Forelimb muscle (tissue), 1 donor: ENCODE measurements at places on chromosomes 1 and 21.

DNA sequence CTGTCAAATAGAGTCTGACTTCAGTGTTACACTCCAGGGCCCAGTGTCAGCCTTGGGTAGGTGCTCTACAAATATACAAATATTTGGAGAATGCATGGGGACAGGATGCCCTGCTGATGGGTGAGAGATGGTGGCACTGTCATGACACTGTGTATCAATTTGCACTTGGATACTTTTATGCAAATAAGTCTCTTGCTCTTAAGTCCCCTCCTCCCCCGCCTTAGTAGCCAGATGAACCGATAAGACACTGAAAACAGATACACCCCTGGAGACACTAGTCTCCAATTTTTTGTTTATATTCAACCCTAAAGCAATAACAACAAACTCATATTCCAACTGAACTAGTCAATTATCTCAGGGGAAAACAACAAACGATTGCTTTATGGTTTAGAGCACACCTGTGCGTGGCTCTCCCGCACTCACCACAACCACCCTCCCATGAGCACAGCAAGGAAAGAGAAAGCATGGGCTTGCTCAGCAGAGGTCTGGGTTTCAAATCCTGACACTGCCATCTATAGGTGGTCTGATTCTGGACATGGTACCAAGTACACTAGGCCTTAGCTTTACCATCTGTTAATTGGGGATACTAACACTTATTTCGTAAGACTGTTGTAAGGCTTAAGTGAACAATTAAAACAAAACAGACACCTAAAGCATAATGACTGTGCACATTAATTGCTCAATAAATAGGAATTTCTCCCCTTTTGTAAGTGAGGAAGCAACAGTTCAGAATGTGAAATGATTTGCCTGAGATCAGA lies 50.3 kb downstream of the HIVEP3 start:
- DNase-seq = no peak

DNA sequence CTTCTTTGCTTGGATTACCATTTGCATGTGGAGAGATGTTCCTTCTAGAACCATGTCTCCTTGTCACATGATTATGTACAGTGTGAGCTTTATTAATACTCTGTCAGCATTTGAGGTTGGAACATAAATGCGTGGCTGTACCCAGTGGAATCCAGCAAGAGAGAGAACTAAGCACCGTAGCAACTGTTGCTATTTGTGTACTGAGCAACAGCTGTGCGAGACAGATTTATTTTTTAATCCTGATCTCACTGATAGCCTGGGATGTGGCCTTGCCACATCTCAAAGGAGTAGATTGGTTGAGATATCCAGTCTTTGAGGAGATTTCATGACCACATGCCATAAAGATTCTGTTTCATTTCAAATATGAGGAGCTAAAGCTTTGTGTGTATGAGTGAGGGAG lies 43.4 kb downstream of the KIF1B start:
- peak; percentile 87 for DNase-seq

DNA sequence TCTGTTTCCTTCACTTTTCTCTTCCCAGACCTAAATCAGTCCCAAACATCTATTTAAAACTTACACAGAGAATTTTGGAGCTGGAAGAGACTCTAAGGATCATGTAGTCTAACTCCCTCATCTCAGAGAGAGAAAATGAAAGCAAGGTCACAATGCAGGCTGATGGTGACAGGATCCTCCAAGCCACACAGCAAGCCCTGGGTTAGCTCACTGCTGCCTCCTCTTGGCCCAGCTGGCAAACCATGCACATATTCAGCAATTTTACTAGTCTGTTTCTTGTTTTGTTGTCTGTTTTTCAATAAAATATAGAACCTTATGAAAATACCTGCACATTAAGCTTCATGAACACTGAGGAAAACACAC lies 27.7 kb upstream of the LY9 start:
- no peak for DNase-seq

GRCh38 chr1:45303520-45304310 lies 23.0 kb upstream of the HPDL start:
- DNase-seq = peak; percentile 83

DNA sequence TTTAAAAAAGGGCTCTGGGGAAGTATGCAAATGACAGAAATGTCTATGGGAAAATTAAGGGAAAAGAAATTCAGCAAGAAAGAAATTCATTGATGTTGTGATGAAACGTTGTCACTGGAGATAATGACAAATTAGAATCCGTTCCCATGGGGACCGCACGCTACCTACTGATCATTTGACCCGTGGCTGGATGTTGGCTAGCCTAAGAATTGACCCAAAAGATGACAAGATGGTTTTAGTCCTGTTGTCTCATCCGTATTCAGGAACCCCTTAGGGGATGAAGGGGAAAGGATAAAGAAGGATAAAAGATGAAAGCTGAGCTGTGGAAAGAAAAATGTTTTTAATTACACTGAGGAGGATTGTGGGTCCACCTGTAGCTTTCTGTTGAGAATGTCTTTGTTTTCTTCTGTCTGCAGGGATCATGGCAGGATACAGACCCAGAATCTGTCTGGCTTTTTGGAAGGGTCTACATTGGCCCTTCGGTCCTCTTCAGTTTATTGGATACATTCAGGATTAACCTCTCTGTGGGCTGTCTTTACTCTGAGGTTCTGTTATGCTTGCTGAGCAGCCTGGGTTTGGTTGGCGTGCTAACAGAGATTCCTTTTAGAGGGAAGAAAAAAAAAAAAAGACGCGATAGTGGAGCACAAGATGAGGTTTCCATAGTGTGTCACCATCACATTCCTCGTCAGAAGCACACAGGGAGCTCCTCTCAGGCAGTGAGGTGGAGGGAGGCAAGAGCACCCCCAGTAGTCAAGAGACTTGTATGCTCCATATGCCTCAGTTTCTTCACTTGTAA lies 106.2 kb downstream of the CACHD1 start:
- DNase-seq = no peak

- peak; percentile 6 for DNase-seq
These were observed at the start of gene GBP3 for GRCh38 chr1:89022167-89022959. TSS of gene GBP3 (minus strand) at chr1:89022866. CDS start at chr1:89020721, 2,145 bp downstream.

GRCh38 chr1:43875331-43875730 lies 58.3 kb upstream of the ARTN start:
- no peak for DNase-seq

GRCh38 chr1:219699870-219700269 lies 87.0 kb upstream of the ZC3H11B start:
- no peak for DNase-seq

DNA sequence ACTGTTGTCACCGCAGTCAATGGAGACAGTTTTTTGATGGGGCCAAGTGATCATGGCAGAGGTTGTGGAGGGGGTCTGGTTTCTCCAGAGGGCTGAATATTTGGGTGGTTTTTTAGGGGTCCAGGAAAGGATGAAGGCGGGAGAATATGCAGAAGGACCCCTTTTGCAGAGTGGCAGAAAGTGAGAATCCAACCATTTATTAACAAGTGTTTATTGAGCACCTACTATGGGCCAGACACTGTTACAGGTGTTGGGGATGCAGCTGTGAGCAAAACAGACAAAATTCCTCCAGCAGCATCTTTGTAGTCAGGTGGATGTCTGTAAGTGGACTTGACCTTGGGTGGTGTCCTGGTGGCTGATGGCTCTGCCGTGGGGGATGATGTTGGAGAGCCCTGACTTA lies 15.4 kb downstream of the PADI1 start:
- no peak for DNase-seq

DNA sequence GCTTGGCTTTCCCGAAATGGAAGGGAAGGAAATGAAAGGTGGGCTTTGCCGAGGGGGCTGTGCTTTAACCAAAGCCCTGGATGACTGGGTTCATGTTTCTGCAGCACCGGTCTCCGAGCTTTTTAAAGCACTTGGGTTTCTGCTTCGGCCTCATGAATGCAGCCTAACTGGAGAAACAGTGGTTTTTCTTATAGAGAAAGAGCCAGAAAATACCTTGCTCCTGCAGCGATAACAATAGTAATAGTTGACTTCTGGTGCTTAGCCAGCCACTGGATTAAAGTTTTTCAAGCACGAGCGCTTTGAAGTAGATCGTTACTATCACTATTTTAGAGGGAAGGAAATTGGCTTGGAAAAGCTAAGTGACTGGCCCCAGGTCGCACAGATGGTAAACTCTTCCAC lies 500 bp upstream of the DOCK7 start:
- no peak for DNase-seq

DNA sequence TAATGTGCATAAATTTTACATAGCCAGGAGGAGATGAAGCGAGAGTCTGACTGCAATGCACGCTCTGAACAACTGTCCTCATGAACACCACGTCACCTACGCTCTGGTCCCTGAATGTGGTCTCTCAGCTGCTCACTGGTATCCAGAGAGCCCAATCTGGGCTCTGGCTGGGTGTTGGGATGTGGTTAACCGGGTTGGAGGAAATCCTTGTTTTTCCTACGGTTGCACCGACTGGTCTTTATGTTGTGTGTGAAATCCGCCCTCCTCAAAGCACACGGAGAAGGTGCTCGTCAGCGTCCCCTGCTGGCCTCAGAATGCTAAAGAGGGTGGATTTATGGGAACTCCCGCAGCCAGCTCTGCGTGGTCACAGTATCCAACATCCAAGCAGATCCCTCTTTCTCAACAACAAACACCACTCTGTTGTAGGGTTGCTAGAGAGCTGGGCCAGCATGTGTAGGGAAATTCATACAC lies 51.8 kb upstream of the FAM89A start:
- no peak for DNase-seq

- DNase-seq = no peak
These were observed 66.9 kb downstream of the ST6GALNAC5 start for GRCh38 chr1:76933847-76934815.
